NCI-H2107 (cell line): ENCODE measurements at places on chromosomes 13 and 19.

- DNase-seq = no peak
These were observed 113.5 kb downstream of the FOXO1 start for GRCh38 chr13:40552895-40553294.

GRCh38 chr19:15170345-15170744 lies 30.4 kb downstream of the NOTCH3 start:
- DNase-seq = no peak

DNA sequence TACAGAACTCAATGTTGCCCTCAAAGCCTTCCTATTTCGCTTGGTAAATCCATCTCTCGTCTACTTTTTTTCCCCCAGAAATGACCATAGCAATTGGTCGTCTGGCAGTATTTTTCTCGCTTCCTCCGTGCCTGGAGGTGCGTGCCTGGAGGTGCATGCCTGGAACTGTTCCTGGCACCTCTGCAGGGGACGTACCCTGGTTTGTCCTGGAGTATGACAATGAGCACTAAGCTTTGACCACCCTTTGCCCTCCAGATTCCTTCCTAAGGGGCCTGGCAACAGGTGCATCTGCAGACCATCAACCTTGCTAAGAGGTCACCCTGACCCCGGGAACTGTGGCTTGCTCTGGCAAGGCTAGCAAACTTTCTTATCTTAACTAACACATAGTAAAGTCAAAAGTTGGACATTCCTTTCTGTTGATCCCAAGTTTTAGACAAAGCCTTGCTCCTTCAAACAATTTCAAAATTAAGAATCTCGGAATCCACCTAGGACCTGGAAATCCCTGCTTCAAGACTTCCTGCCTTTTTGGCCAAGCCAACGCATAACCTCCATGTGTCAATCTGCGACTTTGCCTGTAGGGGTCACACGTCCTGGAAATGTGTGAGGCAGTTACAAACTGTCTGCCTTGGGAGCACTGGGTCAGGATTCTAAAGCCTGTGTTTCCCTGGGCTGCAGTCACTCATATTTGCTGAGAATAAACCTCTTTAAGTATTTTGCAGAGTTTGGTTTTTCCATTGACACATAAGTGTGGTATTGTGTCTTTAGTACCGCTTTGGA lies 28.8 kb upstream of the TUBGCP3 start:
- DNase-seq = no peak

- no peak for DNase-seq
These were observed 9.4 kb upstream of the IGFL1 start for GRCh38 chr19:46220038-46220615.

DNA sequence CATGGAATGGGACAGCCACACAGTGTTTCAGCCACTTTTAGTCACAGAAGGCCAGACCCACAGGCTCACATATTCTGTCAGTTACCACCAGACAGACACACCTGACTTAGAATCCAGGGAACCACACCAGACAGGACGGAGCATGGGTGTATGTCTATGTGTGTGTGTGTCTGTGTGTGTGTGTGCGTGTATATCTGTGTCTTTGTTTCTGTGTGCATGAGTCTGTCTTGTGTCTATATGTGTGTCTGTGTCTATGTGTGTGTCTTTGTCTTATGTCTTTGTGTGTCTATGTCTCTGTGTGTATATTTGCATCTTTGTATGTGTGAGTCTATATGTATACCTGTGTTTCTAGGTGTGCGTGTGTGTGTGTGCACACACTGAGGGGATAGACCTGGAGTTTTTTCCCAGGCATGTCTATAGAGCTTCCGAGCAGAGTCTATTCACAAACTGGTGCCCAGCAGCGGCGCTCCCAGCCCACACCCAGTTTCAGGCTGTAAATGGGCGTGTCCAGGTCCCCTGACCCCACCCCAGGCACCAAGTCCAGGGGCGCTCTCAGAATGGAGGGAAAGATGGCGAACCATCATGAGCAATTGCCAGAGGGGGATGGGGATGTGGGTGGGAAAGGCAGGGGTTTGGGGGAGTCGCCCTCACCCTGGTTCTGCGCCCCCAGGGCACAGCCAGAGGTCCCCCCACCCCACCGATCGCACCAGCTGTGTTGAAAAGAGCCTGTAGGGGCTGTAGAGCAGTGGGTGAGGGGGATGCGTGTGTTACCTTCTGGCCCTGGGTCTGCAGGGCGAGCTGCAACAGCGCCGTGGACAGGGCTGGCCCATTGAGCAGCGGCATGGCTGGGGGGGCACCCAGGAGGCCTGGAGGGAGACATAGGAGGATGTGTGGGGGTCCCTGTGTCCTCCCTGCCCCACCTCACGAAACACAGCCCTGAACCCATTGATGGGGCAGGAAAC lies 6.3 kb upstream of the FDX2 start:
- no peak for DNase-seq

DNA sequence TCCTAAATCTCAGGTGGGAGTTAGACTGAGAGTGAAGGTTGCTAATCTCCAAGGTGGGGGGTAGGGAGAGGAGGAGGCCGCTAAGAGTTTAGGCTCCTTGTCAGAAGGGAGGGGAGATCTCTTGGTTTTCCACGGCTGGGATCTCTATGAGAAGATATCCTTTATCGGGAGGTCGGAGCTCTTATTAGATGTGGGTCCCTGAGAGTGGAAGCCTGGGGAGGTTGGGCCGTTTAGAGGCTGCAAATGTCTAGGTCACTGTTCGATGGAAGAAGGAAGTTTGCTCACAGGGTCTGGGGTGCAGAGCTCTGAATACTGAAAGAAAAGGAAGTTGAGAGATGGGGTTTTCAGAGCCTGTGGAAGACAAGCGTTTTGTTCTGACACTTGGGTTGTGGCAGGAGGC lies 3.8 kb downstream of the MYADM start:
- no peak for DNase-seq

GRCh38 chr19:2488942-2489731 lies 13.2 kb downstream of the GADD45B start:
- no peak for DNase-seq

- no peak for DNase-seq
These were observed 301.9 kb upstream of the OBI1 start for GRCh38 chr13:78960881-78961280.

DNA sequence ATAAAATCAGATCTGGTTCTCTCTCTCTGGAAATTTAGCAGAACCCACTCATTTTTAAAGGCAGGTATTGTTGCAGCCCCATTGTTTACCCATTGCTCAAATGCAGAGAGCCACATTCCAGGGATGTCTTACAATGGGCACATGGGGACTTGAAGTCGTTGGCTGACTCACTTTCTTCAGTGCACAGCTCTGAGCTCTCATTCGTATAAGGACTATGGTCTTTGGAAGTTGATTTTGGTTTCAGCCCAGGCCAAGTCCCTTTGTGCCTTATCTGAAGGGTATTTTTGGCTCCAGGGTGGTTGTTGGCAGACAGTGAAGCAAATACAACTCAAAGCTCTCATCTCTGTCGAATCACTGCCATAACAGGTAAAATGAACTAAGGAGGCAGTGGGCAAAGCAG lies 47.3 kb upstream of the CLDN10 start:
- DNase-seq = no peak

- no peak for DNase-seq
These were observed 2080.4 kb downstream of the PCDH9 start for GRCh38 chr13:65149687-65150086.

GRCh38 chr13:48161530-48162179 lies 66.8 kb upstream of the MED4 start:
- DNase-seq = no peak

DNA sequence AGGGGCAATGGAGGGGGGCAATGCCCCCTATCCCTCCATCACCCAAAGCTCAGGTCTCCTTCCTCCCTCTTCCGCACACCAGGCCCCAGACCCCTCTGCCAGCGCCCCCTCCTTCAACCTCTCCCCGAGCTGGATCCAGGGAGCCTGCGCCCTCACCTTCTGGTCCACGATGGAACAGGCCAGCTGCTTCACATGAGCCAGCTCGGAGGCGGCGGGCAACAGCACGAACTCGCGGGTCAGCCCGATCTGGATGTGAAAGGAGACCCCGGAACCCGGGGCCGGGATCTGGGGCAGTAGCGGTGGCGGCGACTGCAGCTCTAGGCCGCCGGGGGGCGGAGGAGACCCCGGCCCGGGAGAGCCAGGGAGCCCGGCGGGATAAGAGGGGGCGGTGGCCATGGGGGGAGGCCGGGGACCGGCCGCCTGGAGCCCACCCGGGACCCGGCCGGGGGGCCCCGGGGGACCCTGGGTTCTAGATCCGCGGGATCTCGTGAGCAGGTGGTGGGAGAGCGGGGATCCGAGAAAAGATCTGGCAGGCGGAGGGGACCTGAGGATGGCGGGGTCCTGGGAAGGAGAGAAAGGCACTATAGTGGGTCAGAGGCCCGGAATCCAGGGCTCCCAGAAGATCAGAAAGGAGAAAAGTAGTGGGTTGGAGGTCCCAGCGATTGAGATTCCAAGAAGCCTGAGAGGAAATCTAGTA lies 791 bp downstream of the PRKD2 start:
- DNase-seq = no peak

GRCh38 chr13:53501387-53501786 lies 472.8 kb downstream of the OLFM4 start:
- no peak for DNase-seq

DNA sequence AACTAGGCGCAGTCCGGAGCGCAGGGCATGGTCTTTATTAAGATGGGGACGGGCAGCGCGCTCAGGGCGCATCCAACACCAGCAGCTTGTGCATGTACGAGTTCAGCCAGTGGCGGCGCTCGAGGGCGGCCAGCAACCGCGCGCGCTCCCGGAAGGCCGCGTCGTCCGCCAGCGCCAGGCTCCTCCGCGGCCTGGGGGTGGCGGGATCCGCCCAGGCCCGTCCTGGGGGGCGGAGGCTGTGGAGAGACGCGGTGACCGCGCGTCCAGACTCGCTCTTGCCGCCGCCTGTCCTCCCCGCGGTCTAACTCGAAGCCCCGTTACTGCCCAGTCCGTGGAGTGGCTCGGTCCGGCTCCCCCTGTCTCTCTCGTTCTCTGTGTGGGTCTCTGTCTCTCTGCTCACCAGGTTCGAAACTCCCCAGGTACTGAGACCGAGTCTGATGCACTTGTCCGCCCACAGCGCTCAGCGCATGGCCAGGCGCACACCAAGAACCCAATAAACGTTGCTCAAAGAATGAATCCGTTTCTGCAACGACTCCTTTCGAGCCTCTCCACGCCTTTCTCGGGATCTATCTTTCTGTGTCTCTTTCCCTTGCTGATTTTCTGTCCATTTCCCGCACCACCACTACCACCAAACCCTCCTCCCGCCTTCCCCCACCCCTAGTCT lies 702 bp downstream of the PTH2 start:
- peak; percentile 15 for DNase-seq

DNA sequence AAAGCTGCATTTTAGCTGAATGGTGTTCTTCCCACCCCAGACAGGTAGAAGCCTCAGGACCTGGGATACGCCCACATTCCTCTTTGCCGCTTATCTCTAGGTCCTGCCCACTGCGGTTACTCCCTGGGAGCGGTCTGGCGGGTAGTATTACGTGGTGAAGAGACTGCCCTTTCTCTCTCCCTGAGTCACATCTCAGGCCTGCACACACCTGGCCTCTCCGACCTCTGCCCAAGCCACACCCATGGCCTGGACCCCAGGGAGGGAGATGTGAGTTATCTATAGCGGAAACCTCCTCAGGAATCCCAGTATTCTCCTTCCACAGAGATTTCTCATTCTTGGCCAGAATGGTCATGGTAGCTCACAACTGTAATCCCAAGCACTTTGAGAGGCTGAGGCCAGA lies 17.3 kb downstream of the RHPN2 start:
- no peak for DNase-seq

GRCh38 chr13:88526853-88527215 lies 855.7 kb downstream of the SLITRK5 start:
- DNase-seq = no peak

DNA sequence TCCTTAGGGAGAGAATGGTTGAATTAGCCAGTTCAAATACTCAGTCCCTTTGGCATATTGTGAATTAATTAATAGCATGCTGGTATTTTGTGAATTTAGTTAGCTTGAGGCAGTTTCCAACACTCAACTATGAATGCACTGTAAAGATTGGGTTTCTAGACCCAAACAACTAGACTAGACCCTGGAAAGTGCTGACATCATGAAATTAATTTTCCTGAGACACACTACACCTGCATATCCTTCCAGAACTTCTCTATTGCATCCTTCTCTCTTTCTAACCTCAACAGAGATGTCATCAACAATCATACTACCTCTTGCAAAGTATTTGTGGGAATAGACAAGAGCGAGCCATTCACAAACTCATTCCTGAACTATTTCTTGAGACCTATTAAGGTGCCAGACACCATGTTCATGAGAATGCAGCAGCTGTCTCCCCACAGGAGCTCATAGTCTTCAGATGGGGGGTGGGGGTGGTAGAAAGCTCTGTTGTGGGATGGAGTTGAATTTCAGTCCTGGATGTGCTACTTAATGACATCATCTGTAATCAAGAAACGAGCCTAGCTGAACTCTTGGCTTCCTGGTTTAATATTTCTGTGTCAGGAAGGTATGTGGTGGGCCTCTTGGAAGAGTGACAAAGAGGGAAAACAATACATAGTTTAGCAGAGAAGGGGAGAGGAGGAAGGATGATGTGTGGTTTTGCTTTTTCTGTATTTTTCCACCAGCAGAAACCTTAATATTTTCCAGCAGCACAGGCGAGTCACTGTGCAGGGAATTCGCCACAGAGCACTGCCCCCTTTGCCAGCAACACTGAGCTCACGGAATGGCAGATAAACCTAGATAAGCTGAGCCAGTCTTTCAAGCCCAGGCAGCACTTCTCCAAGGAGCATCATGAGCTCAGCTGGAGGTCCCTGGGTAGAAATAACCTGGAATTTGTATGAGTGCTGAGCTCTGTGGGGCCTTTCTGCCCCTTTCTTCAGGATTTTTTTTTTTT lies 53.1 kb upstream of the CYSLTR2 start:
- no peak for DNase-seq

DNA sequence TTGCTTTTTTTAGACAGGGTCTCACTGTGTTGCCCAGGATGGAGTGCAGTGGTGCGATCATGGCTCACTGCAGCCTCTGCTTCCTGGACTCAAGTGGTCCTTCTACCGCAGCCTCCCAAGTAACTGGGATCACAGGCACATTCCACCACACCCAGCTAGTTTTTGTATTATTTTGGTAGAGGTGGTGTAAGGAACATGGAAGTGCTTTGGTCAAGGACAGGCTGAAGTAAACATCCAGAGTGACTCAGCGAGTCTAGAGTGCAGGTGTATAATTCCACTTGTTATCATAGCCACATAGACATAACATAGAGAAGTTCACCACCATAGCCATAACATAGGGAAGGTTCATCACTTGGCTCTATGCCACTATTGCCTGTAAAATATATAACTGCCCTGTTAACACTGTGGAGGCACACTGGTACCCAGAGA lies 98.6 kb downstream of the RBM26 start:
- DNase-seq = no peak

- DNase-seq = no peak
These were observed 26.4 kb upstream of the VSTM2B start for GRCh38 chr19:29499261-29499920.
